ENCODE measurements at places on chromosomes 2 and 18. TPM values are rescaled to one million over a fixed set of nuclear protein-coding genes. Genes with fewer than 3 reads are reported as not detected.

GRCh38 chr2:7516484-7517063, 599.4 kb downstream of the RNF144A start:
- no peak for DNase-seq

The PLEK gene
- 0.17 TPM for total RNA-seq

The TMEM37 gene
- total RNA-seq: 0.51 TPM

The ANKRD30B gene
- total RNA-seq: under 0.01 TPM

DNA sequence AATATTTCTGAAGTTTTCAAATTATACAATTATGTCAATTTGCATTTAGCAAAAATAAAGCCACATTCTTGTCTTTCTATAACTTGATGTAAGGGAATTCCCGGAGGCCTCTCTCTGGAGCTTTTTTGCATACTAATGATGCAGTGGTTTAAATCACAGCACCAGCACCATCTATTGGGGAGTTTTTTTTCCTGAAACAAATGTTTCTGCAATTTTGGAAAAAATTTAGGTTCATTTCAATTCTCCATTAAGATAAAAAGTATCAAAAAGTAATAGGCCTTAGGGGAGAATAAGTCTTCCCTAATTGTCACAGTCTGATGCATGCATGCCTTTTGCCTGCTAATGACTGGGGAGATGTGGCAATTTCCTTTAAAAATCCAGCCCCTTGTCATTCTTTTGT, 13.5 kb downstream of the CBLN2 start:
- no peak for DNase-seq

DNA sequence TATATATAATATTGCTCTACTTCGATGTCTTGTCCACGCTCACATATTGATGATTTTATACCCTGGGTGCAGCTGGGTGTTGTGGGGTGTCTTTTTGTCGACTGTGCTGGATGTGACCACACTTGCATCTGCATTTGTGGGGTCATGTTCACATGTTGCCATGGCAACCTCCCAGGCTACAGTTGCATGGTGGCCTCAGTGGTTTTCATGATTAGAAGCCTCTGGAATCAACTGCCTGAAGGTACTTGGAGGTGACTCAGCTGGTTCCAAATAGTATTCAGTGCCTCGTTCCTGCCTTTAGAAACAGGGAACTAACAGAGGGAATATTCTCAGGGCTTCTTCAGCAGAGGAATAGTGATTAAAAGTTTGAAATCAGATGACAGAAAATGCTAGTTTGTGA, 166.3 kb upstream of the NYAP2 start:
- no peak for DNase-seq

The LRRTM1 gene
- total RNA-seq: not detected

GRCh38 chr18:9552191-9552590, 62.2 kb downstream of the PPP4R1 start:
- DNase-seq: no peak

The KCNG3 gene
- not detected for total RNA-seq

The UGT1A8 gene
- not detected for total RNA-seq

The CCDC121 gene
- total RNA-seq: 2.8 TPM

The GAL3ST2 gene
- not detected for total RNA-seq

The CDH2 gene
- 1.8 TPM for total RNA-seq

DNA sequence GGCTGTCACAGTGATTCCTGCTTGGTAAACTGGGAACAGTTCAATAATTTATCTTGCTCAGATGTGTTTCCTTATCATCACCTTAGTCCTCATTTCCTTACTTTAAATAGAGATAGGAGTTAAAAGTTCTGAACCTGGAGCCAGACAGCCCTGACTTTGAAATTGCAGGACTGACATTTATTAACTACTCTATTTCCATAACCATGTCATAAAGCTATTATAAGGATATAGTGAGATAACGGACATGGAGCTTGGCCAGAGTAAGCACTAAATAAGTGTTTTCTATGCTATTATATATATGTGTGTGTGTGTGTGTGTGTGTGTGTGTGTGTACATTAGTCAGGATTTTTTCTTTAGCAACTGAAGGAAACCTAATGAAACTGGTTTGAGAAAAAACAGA, 13.1 kb downstream of the NT5DC4 start:
- no peak for DNase-seq

DNA sequence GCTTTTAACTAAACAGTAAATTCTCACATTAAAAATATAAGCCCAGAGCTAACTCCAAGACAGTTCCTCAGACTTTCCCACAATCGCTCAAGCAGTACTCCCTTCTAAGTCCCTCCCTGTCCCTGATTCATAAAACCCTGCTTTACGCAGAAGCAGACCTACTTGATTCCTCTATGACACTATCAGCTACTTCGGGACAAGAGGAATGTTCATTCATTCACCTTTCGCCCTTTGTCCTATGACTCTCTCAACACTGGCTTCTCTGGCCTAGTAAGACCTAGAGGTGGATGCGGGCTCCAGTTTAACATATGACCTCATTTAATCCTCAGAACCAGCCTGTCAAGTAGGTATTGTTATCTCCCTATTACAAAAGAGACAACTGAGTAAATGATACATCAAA, 10.2 kb downstream of the LPIN2 start:
- no peak for DNase-seq

The DNAH6 gene
- total RNA-seq: under 0.01 TPM

- no peak for DNase-seq
Measured at GRCh38 chr18:56086176-56086575, 498.2 kb upstream of the TCF4 start.

DNA sequence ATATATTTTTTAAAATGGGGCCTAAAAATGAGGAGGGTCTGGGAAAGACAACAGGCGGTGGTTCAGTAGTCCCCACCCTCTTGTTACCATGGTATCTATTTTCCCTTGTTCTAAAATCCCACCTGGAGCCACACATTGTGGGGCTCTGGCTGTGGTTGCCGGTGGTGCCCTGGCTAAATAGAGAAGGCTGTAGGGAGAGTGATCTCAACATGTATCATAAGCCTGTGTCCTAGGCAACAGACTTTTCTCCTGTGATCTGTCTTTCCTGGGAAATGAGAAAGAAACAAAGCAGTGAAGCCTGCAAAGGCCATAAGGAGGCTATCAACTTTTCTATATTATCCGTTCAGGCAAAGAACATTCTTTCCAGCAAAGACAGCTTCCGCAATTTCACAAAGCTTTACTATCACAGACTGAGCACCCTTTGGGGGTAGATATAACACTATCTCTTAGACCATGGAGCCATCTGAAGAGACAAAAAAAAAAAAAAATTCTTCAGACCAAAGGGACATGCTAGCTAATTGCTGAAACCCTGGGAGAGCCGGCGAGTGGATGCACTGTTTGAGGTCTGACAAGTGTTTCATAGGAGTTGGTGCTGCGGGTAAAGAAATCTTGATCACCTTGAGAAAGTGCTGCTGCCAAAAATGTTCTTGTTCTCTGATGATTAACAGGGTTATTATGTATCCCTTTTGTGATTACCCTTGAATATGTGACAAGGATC, 879.2 kb upstream of the DDX18 start:
- DNase-seq: no peak

GRCh38 chr2:1168846-1169245, 218.2 kb downstream of the SNTG2 start:
- no peak for DNase-seq

DNA sequence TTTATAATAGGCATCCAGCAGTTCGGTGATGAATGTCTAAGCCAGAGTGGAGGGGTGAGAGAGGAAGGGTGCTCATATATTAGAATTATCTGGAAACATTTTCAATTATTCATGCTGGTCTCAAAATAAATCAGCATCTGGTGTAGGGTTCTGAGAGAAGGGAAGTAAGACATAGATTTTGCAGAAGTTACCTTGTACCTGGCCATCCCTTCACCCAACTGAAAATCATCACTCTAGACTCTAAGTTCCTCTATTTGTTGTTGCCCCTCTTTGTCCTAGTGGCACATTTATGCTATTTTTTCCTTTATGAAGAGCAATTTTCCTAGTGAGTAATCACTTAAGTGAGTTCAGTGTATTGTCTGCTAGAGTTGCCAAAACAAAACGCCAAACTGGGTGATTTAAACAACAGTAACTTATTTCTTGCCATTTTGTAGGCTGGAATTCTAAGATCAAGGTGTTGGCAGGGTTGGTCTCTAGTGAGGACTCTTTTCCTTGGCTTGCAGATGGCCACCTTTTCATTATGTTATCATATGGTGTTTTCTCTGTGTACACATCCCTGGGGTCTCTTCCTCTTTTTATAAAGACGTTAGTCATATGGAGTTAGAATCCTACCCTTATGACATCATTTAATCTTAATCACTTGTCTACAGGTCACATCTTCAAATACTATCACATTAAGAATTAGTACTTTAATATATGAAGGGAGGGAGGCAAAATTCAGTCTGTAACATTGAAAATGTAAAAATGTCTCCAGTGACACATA, 129.9 kb upstream of the KLHL14 start:
- no peak for DNase-seq
